ENCODE measurements at places on chromosomes 6 and 20.

GRCh38 chr6:21402368-21402767, 191.2 kb upstream of the SOX4 start:
- no peak for DNase-seq

DNA sequence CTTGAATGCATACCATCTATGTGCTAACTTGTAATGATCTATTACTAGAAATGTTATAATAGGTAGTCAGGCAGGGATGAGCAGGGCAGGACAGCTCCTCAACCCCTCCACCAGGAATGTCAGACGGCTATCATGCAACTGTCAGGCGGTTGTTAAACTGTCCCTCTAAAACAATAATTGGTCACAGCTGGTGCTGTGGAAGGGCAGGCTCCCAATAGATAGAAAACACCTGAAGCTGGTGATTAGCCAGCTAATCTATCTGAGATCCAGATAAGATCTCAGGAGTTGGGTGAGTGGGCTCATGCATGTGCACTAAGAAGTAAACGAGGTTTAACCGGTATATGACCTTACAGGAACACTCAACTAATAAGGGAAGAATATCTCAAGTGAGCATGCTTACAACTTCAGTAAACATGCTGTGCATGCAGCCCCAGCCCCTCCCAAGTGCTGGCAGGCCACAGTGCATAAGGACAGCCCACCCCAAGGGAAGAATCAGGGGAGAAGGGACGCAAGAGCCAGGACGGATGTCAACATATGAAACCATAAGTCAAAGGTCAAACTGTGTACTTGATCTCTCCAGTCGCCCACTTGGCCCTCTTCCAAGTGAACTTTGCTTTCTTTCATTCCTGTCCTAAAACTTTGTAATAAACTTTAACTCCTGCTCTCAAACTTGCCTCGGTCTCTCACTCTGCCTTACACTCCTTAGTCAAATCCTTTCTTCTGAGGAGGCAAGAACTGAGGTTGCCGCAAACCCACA, 566.2 kb upstream of the NRSN1 start:
- DNase-seq: no peak

DNA sequence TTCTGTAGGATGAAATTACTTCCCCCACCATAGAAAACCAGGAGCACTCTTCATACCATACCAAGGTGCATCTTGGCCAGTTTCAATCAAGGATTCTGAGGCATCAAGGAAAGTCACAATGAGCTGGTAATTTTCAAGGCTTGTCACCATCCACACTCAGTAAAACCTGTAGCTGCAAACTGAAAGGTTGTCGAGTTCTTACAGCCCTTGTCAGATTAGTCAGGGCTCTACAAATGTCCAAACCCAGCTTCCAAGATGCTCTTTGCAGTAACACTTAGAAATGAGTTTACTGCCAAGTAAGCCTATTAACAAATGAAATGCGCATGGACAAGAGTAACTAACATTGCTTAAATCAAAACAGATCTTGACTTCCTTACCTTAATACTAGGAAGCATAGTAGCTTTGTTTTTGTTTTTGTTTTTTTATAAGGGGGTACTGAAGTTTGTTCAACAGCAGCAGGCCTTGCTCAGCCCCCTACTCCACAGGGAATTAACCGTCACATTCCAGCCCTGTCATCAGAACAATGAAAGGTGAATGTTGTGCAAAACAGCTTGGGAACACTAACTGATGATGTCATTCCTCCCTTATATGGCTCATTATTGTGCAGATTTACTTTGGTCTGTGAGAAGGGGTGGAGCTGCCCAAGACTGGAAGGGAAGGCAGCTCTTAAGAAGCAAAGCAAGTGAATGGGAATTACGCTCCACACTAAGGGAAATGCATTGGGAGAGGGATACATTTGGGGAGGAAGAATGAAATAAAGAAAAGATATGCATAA, 49.9 kb upstream of the TMEM30A start:
- peak; percentile 84 for DNase-seq

DNA sequence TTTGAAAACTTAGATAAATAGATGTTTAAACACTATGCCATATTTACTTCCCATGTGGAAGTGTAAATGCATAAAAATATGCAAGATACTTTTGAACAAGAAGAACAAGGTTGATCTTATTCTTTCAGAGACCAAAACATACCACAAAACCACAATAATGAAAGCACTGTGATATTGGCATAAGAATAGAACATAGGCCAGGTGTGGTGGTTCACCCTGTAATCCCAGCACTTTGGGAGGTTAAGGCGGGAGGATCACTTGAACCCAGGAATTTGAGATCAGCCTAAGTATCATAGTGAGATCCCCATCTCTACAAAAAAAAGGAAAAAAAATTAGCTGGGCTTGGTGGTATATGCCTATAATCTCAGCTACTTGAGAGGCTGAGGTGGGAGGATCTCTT, 66.5 kb downstream of the KCNS1 start:
- DNase-seq: no peak

DNA sequence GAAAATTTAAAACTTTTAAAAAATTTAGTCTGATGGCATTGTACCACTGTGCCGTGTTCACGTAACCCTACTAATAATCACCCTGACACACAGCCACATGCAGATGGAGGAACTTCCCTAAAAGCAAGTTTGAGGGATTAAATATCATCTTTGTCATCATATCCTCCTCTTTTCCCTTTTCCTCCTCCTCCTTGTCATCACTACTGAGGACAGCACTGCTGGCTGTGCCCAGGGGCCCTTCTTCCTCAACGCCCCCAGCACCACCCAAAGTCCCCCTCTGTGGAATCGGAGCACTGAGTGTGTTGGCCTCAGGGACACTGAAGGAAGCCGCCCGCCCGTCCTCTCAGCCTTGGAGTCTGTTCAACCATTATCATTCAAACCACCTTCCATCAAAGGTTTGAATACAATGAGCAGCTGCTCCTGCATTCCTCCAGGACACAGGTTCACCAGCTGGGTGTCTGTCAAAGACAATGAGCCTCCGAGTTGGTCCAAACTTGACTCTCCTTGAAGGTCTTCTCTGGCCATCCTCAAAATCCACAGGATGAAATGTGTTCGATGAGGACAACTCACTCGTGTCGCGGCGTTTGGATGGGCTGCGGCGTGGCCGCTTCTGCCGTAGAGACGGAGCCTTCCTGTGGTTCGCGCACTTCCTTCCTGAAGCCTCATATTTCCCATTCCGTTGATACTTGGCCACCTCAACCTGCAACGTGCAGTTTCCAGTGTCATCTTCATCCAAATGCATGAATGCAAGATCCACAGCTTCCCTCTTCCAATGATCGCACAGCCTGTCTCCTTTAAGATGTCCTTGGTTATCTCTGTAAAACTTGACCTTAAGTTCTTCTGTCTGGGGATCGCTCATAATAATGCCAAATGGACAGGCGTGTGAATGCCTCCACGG, 23.3 kb downstream of the NQO2 start:
- DNase-seq: peak; percentile 48

DNA sequence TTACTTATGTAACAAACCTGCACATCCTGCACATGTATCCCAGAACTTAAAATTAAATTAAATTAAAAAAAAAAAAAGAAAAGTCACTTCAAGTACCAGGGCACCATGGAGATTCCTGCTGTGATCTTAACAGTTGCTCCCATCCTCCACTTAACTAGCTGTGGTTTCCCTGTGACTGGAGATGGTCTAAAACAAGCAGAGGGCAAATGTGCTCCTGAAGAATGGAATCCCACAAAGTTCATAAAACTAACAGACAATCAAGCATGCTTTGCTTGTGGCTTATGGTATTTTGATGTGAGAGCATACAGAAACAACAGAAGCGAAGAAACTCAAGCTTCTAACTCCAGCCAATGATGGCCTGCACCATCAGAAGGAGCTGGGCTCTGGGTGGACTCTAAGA, 153.6 kb upstream of the KCNK16 start:
- no peak for DNase-seq

DNA sequence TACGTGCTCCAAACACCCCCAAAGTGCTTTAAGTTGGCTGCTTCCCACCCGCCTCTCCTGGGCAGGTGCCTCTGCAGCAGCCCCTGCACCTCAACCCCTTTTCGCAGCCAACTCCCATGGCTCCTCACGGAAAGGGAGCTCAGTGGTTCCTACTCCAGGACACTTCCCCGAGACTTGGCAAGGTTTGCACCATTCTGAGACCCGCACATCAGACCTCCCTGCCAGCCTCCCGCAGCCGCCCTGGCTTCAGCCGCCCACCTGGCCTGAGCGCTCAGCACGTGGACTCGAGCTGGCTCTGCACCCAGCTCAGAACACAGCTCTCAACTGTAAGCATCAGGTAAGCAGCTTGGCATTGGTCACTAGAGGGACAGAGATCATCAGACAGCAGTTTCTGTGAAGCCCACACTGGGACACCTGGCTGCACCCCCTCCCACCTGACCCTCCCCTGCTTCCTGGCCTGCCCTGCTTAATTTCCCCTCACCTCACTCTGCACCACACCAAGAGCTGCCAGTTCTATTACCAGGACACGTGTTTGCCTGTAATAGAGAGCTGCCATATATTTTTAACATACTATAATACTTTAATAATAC, 28.5 kb downstream of the GMDS start:
- DNase-seq: no peak

- DNase-seq: no peak
These were observed 13.8 kb downstream of the HECA start for GRCh38 chr6:139148557-139149235.
